ENCODE measurements at places on chromosomes 4 and X. TPM values are rescaled to one million over a fixed set of nuclear protein-coding genes. Genes with fewer than 3 reads are reported as not detected.
A peak's percentile ranks its signal among the peaks of the same experiment; 100 is the strongest.

HMX1 gene
- total RNA-seq = not detected

ITIH6 gene
- total RNA-seq = not detected

CD99L2 gene
- 39.2 TPM for total RNA-seq

NPY1R gene
- total RNA-seq = not detected

GDPD2 gene
- not detected for total RNA-seq

POU4F2 gene
- total RNA-seq = not detected

F8A3 gene
- 1.4 TPM for total RNA-seq

- no peak for DNase-seq
Observed at GRCh38 chrX:7247346-7247745, 99.4 kb upstream of the PUDP start.

DNA sequence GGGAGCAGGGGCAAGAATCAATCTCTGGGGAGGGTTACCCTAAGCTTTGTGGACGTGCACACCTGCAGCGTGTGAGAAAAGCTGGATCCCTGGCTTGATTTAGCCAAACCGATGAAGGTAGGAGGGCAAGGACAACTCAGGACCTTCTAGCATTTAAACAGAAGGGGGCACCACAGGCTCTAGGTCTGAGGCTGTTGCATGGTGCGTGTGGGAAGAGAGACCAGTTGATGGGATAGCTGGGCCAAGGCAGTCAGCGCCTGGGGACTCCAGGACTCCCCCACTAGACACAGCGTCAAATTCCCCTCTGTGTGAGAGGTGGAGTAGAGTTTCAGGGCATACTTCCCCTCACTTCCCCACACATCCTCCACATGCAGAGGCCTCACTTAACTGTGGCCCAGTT, 4.3 kb downstream of the GABRQ start:
- DNase-seq = peak; percentile 14

GRCh38 chr4:53961351-53961750, 103.1 kb downstream of the CHIC2 start:
- DNase-seq = no peak

DNA sequence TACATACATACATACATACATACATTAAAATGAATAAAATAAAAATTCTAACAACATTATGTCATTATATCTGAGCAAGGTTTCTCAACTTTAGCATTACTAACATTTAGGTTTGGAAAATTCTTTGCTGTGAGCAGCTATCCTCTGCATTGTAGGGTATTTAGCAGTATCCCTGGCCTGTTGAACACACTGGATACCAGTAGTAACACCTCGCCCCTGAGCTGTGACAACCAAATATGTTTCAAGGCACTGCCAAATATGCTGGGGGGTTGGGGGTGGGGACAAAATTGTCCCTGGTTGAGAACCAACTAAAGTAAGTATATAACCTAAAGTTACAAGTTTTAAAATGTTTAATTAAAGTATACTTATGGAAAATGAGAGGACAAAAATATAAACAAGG, 860.9 kb upstream of the FTHL17 start:
- DNase-seq = no peak

DNA sequence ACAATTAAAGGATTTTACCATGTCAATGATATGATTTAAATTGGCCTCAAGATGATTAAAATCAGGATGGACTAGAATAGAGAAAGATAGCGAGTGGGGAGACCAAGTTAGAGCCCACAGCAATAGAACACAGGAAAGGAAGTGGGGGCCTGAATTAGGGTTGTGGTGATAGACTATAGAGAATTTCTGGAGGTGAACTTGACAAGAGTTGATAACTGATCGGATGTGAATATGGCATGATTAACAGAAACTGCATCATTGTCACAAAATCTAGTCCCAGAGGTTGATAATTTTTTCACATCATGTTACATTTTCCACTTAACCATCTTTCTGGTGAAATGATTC, 26.3 kb upstream of the TRPC3 start:
- DNase-seq = no peak

DNA sequence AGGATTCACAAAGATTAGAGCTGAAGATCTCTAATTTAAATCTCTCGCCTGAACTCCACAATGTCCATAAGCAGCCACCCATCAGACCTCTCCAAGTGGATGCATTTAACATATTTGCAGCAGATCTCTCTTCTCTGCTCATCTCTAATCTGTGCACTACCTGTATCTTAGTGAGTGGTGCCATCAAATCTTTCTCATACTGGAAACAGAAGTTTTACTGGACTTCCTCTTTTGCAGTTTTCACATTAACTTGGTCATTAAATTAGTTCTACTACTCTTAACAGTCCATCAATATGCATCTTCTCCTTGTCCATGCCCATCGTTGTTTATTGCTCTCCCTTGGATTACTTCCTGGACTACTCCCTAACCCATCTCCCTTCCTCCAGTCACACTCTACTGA, 488.5 kb downstream of the IL15 start:
- DNase-seq = no peak

DNA sequence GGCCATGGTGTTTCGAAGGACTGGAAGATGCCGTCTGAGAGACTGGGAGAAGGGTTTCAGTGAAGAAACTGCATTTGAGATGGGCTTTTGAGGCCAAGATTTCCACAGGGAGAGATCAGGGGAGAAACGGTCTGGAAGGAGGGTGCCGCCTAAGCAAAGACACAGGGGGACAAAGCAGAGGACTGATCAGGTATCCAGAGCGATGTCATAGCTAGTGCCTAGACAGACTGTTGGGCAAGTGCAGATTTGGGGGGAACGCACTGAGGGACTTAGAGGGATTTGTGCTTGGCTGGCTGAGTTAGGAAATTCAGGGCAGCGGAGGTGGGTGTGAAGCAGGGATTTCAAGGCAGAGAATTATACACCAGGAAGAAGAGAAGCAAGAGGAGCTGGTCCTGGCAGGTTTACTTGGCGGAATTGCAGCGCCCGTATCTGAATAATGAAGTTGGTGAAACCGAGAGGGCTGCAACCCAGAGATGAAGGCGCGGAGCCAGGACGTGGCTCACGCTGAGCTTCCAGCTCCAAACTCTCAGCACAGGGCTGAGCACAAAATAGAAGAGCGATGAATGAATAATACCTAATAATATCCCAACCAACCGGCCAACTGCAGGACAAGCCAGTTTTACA, 106.9 kb downstream of the MAML3 start:
- DNase-seq = no peak
